Body of pancreas (tissue), 4 donors: ENCODE measurements at places on chromosomes 12 and 14.

GRCh38 chr12:94875525-94875924 is 128.0 kb downstream of the NDUFA12 start:
- DNase-seq: no peak

DNA sequence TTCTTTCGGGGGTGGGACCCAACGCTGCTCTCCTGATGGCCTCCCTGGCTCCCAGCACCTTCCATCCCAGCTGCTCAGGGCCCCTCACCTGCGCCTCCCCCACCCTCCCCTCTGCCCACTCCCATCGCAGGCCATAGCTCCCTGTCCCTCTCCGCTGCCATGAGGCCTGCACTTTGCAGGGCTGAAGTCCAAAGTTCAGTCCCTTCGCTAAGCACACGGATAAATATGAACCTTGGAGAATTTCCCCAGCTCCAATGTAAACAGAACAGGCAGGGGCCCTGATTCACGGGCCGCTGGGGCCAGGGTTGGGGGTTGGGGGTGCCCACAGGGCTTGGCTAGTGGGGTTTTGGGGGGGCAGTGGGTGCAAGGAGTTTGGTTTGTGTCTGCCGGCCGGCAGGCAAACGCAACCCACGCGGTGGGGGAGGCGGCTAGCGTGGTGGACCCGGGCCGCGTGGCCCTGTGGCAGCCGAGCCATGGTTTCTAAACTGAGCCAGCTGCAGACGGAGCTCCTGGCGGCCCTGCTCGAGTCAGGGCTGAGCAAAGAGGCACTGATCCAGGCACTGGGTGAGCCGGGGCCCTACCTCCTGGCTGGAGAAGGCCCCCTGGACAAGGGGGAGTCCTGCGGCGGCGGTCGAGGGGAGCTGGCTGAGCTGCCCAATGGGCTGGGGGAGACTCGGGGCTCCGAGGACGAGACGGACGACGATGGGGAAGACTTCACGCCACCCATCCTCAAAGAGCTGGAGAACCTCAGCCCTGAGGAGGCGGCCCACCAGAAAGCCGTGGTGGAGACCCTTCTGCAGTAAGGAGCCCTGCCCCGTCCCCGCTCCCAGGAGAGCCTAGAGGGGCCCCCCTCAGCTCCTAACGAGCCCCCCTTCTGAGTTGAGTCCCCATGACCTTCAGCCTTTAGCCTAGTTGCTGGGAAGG is at the start of gene HNF1A:
TSS of gene HNF1A (plus strand) at position 248 of the 924 bp plus-strand sequence. CDS start at position 474, 226 bp downstream.
- DNase-seq: peak; percentile 66

DNA sequence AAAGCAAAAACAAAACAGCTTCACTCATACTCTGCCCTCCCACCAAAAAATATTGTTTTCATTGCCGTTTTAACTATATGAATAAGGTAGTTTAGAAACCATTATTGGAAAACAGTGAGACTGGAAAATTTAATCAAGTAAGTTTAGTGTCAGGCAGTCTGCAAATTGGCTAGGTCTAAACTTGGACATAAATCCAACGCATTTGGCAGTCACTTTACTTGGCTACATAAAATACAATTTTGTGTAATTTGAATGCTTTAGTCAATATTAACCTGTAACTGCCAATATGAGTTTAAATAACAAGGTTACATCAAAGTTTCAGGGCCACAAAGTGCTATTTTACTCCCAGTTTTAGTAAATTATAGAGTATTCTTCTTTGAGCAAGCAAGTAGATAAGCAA is 202.3 kb upstream of the SLC38A2 start:
- DNase-seq: no peak

GRCh38 chr14:30290001-30290400 is 269.0 kb upstream of the G2E3 start:
- no peak for DNase-seq

DNA sequence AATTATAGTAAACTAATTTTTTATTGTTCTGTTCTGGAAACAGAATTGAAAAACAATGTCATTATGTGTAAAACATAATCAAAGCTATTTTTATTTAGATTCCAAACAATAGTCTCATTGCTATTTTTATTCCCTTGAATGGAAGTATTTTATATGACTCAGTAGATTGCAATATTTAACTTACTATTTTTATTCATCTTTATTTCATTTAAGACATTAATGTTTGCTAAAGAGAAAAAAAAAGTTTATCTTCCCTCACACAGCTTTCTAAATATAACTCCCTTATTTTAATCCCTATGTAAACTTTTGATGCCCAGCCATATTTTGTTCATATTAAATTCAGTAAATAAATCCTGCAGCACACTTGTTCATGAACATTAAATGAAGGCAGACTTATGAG is 622.4 kb downstream of the SLC6A15 start:
- no peak for DNase-seq

DNA sequence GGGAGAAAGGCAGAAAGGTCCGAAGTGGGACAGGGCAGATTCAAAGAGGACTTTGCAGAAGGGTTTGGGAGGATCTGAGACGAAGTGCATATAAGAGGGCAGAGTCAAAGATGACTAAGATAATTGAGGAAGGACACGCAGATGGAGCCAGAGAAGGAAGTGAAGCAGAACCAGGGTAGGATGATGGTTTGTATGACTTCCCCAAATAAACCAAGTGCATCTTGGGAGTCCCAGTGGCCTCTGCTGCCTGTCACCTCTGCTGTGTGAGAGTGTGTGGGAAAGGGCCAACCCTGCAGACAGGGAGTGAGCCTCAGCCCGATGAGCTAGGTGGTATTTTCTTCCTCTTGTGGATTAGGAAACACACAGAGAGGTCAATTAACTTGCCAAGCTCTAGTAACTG is 36.8 kb downstream of the FLVCR2 start:
- no peak for DNase-seq

GRCh38 chr12:78683031-78683430 is 181.5 kb upstream of the SYT1 start:
- no peak for DNase-seq

DNA sequence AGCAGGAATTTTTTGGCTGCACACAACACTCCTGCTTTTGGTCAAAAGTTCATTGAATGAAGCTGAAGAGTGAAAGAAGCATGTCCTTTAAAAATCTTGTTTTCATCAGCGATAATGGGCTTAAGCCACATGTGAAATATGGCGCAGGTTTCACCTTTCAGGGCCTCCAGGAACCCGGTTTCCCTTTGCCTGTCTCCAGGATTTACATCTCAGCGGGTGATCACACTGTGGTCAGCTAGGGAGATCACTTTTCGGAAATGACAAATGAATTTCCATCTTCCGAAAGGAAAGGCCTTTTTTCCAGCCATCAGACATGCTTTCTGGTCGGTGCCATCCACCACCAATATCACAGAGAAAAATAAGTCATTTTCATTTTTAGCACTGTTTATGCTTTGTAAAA is 727.1 kb upstream of the TBX3 start:
- DNase-seq: no peak

- no peak for DNase-seq
Measured at GRCh38 chr12:15858353-15858752, 23.8 kb upstream of the STRAP start.

DNA sequence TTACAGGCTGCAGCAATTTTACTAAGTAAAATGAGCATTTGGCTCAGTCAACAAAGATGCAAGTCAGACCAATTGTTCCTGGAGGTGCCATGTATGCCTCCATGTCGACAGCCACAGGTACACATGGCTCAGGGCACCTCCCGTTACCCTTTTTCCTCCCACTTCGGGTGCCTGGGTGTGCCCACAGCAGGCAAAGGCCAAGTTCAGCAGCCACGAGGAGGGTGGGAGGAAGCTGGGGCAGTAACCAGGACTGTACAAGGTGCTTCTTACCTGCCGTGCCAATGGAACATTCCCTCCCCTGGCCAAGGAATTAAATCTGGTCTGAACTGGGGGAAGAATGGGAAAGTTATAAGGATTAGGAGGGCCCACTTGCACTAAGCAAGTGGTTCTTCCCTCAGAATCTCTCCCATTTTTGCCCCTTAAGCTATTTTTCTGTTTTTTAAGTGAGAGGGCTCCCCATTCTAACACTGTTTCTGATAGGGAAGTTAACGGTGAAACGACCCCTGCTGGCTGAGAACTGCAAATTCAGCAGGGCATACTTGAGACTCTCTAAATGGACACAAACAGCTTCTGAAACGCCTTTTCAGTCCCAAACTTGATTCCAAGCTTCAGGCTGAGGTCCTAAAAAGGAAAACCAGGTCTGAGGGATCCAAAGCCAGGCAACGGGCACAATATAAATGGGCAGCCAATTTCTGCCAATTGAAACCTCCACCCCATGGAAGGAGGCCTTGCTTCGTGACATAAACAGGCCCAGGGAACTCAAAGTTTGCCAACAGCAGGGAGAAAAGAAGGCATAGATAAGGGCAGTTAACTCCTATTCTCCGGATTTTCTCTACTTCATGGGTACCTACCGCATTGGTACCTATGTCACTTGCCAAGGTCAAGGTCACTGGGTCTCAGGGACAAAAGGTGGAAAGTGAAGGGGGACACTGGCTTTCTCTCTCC is 24.8 kb downstream of the CLECL1 start:
- peak; percentile 51 for DNase-seq

- DNase-seq: no peak
Measured at GRCh38 chr12:84624601-84625000, 288.0 kb downstream of the SLC6A15 start.

- DNase-seq: no peak
Measured at GRCh38 chr12:68699486-68699885, 12.7 kb downstream of the NUP107 start.

GRCh38 chr12:57089271-57090245 is 644 bp downstream of the NAB2 start:
- DNase-seq: peak; percentile 50

- DNase-seq: no peak
Measured at GRCh38 chr12:126949558-126949957, 1317.4 kb upstream of the TMEM132C start.

DNA sequence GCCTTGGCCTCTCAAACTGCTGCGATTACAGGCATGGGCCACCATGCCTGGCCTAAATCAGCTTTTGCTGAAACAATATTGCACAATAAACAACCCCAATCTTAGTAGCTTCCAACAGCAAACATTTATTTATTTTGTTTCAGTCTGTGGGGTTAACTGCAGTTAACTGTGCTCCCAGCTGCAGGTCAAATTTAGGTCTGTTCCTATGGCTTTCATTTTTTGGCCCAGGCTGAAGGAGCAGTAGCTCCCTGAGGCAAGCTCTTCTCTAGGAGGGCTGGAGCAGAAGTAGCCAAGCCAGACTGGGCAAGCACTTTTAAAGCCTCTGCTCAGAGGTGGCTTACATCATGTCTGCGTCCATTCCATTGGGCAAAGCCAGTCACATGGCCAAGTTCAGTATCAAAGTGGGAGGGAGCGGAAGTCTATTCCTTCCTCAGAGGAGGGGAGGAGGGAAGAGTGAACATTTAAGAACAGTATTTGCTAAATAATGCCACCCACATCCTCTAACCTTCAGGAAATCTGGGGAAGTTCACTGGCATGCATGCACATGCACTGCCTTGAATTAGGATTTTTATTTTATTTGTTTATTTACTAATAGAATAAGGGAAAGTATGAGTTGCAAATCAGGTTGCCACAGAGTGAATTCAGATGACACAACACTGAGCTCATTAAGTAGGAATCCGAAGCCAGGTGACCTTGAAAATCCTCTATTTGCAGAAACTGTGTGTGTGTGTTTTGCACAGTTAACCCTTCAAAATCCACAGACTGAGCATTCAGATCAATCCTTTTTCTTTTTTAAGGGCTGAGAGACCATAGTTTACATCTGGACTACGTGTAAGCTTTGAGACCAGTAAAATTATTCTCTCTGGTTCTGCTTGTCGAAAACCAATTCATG is 122.0 kb upstream of the SEL1L start:
- no peak for DNase-seq

GRCh38 chr12:124640056-124640455 is 72.6 kb upstream of the NCOR2 start:
- no peak for DNase-seq

GRCh38 chr14:103930051-103930604 is 1.9 kb downstream of the TDRD9 start:
- no peak for DNase-seq

GRCh38 chr12:96810477-96810876 is 96.6 kb upstream of the NEDD1 start:
- DNase-seq: no peak

- no peak for DNase-seq
Measured at GRCh38 chr12:15477761-15478160, 155.5 kb downstream of the PTPRO start.

DNA sequence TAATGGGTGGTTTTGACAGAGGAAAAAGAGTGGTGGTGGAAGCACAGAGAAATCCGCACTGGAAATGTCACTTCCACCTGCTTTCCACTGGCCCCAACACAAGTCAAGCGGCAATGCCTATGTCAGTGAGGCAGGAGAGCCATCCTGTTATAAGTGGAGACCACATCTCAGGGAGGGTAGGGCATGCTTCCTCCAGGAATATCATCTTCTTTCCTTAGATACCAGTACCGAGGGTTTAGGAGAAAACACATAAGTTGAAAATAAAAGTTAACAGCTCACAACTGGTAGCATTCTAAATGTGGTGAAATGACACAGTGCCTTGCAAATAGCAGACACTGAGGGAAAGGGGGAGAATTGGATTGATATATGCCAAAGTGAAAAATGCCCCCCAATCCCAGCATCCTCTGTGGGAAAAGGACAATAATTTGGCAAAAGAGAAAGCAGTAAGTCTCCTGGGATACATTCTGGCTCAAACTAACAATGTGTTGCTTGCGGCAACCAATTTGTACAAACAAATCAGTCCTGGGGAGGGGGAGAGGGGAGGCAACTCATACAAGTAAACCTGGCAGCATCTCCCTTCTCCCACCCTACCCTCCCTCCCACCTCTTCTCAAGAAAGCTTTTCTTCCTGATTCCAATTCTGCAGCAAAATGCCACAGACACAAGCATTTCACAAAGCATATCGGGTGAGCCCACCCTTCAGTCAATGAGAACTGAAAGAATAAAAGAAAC is 57.1 kb downstream of the STON2 start:
- DNase-seq: no peak

DNA sequence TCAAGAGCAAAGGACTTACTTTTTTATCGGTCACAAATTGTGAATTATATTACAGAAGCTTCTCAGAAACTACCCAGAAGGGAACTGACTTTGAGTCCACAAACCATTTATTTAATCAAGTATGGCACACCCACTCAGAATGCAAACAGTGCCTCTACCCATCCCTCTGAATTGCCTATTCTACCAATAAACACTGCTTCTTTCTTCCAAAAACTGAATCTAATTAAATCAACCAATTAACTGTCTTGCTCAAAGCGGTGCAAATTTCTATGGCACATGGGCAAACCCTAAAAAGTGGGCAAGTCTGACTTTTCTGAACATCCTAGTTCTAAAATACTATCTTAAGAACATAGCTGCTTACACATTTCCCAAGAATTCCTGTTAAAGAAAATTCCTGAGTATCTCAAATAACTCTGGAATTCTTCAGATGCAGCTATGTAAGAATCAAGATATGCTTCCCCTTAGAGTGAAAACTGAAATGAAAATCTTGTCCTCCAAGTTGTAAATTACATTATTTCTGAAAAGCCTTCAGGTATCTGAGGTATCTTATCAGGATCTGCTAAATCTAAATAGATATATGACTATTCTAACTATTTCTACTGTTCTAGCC is 4.3 kb downstream of the SPTLC2 start:
- no peak for DNase-seq
